ENCODE measurements at places on chromosomes 2 and 18. TPM values are rescaled to one million over a fixed set of nuclear protein-coding genes. Genes with fewer than 3 reads are reported as not detected.
A peak's percentile ranks its signal among the peaks of the same experiment; 100 is the strongest.

GRCh38 chr18:13546638-13547037, 179.7 kb downstream of the FAM210A start:
- peak; percentile 56 for DNase-seq

GRCh38 chr2:203846490-203847105, 21.0 kb upstream of the CTLA4 start:
- no peak for DNase-seq

- DNase-seq: no peak
These were observed 4.2 kb upstream of the ITGA6 start for GRCh38 chr2:172423160-172423559.

GRCh38 chr2:54092940-54093339, 22.5 kb upstream of the ACYP2 start:
- no peak for DNase-seq

DNA sequence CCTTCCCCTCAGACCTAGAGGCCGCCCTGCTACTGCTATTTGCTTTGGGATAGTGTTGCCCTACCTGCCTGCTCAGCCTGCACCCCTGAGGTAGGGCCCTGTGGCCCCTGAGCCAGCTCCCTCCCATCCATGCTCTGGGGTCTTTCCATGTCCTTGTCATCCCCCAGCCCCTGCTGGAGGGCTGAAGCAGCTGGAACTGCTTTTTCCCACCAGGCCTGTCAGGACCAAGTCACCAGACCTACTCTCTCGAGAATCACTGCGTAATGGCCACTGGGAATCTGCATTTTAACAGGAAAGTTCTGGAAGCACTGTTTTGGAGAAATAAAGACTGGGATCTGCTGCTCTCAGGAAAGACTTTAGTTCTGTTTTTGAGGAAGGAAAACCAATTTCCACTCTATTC, 20.2 kb upstream of the SLC35F6 start:
- DNase-seq: no peak

GRCh38 chr2:118493213-118493612, 354.2 kb downstream of the EN1 start:
- DNase-seq: no peak

DNA sequence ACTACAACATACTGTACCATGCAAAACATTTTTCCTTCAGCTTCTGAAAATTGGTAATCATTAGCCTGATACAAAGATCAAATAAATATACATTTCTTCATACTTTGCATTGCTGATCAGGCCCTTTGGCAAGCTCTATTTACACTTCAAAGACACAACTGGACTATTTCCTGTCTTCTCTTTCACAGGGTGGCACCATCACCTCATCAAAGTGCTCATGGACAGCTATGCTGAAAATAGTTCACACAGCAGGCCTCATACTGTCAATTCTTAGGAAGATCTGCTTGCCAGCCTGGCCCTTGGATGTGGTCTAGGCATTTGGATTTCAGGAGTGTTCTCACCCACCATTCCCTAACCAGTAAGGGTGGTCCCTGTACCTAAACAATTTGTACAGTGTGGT, 33.9 kb downstream of the FBXO15 start:
- no peak for DNase-seq

DNA sequence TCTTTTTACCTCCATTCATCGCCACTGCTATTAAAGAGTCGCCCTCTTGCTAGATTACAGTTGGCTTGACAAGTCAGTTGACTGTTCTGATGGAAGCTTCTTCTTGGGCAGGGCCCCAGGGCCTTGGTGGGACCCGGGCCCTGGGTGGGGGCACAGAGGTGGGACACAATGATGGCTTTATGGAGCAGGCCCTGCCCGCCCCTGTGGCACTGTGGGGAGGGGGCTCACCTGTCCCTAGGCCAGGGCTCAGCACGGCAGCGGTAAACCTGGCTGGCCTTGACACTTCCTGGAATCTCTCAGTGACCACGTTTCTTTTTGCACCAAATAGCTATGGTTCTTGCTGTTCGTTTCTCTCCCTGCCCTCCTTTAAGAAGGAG, 4.9 kb upstream of the HS6ST1 start:
- no peak for DNase-seq

DNA sequence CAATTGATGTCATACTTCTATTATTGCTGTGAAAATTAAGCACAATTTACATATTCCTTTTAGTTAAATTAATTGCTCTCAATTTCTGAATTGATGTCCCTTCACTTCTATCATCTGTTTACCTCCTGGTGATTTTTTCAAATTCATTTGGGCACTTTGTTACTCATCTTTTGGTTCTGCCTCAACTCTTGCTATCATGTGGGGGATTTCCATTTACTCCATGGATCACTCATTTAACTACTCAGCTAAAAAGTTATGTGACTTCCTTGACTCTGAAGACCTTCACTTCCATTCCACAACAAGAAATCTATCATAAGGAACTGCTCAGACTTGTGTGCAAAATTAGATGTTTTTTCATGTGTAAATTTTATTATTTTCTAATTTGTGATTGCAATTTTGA, 126.2 kb downstream of the EHBP1 start:
- DNase-seq: no peak

DNA sequence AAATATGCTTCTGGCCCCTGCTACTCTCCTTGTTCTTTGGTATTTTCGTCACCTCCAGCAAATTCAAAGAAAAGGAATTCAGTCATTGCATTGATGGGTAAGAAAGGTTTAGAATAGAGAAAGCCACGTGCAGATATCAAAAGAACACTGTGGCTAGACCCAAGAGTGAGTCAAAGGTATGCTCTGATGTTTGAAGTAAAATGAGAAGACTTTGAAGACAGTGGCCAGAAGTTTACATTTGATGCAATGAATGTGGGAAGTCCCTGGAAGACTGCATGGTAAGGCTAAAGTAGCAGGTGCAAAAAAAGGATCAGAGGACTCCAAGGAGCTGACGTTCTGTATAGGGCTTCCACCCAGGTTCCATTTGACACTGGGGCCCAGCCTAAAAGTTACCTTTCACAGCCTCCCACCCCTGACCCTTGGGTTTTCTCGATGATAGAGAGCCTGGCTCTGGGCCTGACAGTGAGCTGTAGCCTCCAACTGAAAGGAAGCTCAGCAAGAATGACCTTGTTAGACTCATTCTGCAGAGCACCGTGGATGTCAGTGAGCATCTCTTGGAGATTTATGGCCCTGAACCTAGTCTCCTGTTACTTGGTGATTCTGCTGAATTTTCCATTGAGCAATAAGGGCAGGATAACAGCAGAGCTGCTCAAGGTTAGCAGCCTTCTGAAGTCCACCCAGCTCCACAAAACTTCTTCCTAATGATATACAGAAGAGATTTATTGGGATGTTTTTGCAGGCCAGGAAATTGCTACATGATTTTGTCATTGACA, 223.7 kb upstream of the RBBP8 start:
- DNase-seq: no peak

DNA sequence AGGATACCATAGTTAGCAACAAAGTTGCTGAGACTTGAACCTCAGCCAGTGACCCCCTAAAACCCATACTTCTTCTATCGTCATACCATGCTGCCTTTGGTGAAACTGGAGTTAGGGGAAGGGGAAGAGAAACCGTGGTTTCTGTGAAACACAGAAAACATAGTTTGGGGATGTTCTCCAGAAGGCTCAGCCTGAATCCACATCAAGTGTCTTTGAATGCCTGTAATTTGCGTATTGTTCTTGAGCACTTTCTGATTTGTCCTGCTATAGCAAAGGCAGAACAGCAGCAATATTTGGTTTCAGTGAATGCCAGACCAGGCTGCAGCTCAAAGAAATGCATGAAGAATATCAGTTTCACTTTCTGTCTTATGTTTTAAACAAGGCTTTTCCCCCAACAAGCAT, 258.7 kb downstream of the TTC32 start:
- no peak for DNase-seq

DNA sequence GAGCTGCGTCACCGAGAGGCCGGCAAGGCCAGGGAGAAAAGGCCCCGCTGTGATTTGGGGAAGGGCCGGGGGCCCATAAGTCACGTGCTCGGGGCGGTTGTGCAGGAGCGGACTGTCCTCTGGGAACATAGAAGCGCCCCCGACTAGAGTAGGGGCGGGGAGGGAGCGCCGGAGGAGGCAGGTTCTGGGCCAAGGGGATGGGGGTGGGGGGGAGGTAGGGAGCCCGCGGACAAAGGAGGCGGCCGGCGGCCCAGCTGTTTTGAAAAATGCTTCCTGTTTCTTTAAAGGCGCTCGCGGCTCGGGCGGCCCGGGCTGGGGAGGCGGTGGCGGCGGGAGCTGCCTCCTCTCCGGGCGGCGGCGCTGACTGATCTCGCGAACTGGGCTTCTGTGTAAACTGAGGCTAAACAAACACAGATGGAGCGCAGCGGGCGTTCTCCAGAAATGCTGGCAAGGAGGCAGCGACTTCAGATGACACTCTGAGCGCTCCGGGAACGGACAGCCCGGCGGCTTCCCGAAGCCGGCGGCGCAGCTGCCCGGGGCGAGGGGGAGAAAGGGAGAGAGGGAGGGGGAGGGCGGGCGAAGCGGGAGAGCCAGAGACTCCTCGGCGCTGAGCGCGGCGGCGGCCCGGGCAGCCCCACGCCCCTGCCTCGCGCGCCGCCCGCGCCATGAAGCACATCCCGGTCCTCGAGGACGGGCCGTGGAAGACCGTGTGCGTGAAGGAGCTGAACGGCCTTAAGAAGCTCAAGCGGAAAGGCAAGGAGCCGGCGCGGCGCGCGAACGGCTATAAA, at the start of gene ATOH8:
TSS of gene ATOH8 (plus strand) at position 467 of the 788 bp plus-strand sequence. CDS start at position 666, 199 bp downstream.
- DNase-seq: peak; percentile 94

DNA sequence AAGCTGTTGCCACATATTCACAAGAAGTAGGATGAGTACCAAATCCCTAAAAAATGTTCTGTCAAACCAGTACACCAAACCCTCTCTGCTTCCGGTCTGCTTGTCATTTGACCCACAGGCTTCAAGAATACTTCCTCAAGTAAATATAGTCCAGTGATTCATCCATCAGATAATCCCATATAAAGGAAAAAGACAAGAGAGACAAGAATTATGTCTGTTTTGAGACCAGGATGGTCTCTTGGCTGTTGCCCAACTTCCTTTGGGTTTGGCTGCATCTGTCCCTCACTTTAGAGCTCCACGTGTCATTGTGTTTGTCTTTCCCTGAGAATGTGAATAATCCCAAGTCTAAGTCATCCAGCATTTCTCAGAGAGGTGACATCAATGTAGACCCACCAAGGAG, 91.5 kb upstream of the NRP2 start:
- DNase-seq: no peak

GRCh38 chr18:55508651-55509050, 79.3 kb downstream of the TCF4 start:
- DNase-seq: peak; percentile 60

DNA sequence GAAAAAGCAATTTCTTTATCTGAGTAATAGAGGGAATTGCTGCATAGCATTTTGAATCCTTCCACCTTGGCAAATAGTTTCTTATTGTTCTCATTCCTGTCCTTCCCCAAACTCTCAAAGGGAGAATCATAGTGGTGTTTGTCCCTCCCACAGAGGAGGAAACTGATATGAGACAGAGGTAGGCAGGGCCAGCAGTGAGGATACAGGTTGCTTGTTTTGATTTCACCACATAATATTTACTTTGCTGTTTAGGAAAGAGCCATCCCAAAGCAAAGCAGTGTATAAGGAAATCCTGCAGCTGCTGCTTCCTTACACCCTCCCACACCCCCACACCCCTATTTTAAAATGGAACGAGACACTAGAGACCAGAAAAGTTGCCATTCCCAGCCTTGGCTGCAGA, 195.3 kb downstream of the SETBP1 start:
- DNase-seq: no peak

GRCh38 chr18:39025531-39025930, 1459.9 kb upstream of the CELF4 start:
- DNase-seq: no peak

GRCh38 chr2:86304416-86304815, 33.0 kb downstream of the REEP1 start:
- no peak for DNase-seq

- peak; percentile 33 for DNase-seq
These were observed 650.5 kb downstream of the GALR1 start for GRCh38 chr18:77899972-77900754.

GRCh38 chr2:40550085-40550484, 98.2 kb upstream of the SLC8A1 start:
- DNase-seq: no peak

DNA sequence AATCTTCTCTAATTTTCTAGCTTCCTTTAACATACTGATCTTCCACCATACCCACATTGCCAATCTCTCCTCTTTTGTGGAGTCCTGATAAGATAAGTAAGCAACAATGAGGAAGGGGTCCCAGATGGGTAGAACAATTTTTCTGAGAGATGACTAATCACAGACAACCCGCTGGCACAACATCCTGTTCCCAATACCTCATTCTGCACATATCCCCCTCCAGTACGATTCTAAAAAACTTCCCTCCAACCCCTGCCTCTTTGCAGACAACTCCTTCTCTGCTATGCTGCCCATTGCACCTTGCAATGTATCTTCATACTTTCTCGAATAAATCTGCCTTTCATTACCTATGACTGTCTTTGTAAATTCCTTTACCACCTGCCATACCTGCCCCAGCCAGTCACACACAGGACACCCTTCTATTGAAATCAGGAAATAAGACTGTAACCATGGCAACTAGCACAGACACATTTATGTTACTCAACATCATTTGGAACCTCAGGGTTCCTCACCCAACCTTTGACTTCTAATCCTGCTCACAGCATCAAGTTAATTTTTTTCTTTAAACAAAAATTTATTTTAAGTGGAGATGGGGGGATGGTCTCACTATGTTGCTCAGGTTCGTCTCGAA, 7.4 kb upstream of the EXOC6B start:
- DNase-seq: no peak

DNA sequence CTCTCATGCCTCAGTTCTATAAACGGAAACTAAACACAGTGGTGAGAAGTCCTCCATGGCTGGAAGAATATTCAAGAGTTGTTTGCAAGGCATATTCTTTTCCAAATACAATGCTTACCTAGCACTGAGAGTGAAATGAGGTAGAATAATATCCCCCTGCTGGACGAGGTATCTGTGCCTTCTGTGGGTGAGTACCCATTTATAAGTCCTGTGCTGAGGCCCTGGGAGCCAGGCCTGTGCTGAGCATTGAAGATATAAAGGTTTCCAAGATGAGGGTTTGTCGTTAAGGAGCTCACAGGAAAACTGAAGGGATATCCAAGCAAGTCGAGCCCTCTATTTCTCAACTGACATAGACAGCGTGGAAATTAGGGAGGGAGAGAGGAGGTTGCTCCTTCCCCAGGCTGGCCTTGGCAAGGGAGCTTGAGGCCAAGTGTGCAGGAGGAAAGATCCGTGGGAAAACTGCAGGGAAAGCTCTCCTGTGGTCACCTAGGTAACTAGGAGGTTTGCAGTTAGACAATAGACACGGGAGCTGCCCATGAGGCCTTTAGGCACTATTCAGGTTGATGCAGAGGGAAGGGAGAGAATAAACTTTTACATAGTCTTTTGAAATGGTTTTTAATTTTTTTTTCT, 17.6 kb downstream of the PTPRM start:
- peak; percentile 32 for DNase-seq

- DNase-seq: no peak
These were observed 772.0 kb downstream of the CNTNAP5 start for GRCh38 chr2:124797049-124797448.

Gene CTAGE1
- total RNA-seq: 0.06 TPM

Gene HOXD13
- total RNA-seq: not detected

Gene ECEL1
- total RNA-seq: 0.09 TPM

Gene EVX2
- not detected for total RNA-seq

Gene KATNAL2
- 6.4 TPM for total RNA-seq

Gene PDE6D
- 21.6 TPM for total RNA-seq

Gene DHRS9
- total RNA-seq: 1.5 TPM

Gene TNFAIP6
- 10.7 TPM for total RNA-seq

Gene PJVK
- 4.0 TPM for total RNA-seq

Gene RNF152
- total RNA-seq: 55.6 TPM
